ENCODE measurements at places on chromosomes 7 and 10.

DNA sequence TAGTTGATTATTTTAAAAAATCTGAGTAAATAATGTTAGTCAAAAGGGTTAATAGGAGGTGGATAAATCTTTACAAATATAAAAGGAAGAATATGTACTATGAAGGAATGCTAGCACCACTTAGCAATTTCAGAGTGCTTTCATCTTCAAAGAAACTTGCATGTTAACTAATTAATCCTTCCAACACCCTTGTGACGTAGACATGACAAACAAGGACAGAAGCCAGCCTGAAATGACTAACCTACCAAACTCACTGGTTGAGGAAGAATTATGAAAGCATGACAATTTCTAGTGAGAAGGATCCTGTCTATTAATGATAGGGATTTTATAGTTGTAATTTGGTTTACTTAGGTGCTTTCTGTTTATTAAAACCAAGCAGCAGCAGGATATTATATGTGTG is 468.0 kb upstream of the FZD8 start:
- DNase-seq, result no peak

GRCh38 chr7:142945001-142945400 is 5.7 kb downstream of the LLCFC1 start:
- no peak for DNase-seq

DNA sequence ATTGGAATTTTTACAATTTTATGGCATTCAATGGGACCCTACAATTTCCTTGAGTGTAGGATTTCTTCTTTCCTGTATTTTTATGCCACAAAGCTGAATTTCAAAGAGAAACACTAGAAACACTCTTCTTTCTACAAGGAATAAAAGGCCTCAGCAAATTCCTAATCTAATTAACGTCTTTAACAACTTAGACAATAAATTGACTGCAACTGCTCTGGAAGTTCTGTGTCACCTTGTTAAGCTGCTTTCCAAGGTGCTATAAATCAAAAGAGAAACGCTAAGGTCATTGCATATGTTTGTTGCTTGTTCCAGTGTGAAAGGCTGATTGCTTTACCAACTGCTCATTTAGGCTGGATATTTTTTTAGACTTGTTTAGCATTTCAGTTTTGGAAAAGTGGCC is 182.2 kb downstream of the POLR1F start:
- no peak for DNase-seq

- DNase-seq, result peak; percentile 29
Measured at GRCh38 chr7:66505531-66506451, 122.9 kb upstream of the KCTD7 start.

DNA sequence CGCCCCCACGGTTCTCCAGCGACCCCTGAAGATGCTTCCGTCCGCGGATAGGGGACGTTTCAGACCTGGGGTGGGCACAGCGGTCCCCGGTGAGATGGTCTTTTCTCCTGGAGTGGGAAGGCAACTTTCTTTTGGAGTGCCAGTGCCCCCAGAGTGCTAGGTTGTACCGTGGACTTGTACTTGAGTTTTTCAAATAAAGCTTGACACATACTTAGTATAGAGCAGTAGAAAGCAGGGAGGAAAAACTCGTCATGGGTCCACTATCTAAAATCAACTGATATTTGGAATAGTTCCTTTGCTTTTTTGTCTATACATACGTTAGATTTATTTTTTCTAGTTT is 28.4 kb downstream of the RBM20 start:
- DNase-seq, result no peak

DNA sequence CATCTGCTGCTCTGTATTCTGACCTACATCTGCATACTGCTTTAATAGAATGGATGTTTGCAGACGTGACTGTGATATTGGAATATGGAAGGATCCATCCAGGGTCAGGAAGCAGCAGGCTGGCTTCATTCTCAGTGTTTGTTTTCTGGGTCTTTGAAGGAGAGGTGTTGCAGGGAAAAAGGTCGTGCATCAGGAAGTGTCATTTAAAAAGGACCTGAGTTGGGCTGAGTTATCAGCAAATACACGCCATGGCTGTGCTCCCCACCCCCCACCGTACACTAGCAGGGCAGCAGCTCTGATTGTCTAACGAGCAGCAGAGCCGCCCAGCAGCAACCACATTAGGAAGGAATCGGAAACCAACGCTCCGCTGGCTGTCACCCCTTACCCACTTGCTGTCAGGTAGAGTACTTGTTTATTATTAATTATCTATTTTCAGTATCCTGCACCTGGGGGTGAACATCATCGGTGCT is 63.1 kb upstream of the STEAP1B start:
- no peak for DNase-seq

- no peak for DNase-seq
Measured at GRCh38 chr10:92967641-92968040, 93.0 kb upstream of the CYP26C1 start.

DNA sequence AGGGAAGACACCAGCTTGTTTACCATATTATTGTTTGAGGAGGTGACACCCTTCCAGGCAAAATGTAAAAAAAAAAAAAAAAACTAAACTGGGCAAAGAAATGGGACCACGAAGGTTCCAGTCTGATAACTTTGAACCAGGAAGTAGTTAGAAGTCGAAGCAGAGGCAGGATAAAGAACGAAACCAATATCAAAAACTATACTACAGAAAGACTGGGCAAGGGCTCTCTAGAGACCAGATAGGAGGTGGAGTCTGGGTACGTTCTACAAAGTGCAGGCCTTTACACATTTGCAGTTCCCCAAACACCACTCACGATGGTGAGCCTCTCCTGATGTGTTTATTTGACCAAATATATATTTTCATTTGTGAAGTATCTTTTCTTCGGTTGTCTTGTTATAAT is 125.7 kb upstream of the CDK1 start:
- no peak for DNase-seq

- DNase-seq, result no peak
Measured at GRCh38 chr10:116699471-116700150, 42.8 kb downstream of the HSPA12A start.

GRCh38 chr10:99809931-99810615 is 27.6 kb downstream of the ABCC2 start:
- no peak for DNase-seq

DNA sequence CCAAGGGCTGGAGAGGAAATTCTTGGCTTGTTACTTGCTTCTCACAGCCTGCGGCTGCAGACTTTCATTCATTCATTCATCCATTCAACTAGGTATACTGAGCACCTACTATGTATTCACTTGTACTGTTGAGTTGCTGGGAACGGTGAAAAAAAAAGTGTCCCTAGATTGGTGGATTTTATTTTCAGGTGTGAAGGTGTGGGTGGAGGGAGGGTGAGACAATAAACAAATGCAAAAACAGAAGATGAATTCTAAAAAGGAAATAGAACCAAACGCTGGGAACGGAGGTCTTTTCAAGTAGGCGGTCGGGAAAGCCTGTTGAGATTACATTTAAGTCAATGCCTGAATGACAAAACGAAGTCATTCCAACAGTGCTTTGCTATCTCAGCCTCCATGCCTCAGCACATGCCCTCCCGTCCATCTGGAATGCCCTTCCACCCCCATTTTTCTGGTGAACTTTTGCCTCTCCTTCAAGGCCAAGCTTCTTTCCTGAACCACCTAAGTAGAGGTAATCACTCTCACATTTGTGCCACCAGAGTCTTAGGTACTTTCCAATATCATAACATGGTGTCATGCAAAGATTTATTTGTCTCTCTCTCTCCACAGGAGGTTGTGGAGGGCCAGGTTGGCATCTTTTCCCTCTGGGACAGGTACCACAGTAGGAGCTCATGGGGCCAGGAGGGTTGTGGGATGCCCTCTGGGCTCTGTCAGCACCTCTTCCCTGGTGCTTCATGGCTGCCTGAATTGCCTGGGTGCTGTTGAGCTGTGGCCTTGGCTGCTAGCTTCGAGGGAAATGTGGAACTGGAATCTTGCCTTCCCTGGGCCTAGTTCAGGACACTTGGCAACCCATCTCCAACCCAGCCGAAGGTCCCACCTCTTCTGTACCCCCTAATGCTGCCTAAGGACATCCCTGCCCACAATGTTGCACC is 5.5 kb downstream of the NKX2-3 start:
- no peak for DNase-seq

- DNase-seq, result no peak
Measured at GRCh38 chr10:12466704-12467305, 117.5 kb downstream of the CAMK1D start.

GRCh38 chr7:70435634-70436033 is 696.3 kb upstream of the GALNT17 start:
- no peak for DNase-seq
